Fibroblast of mammary gland (primary cell): ENCODE measurements at places on chromosomes 3 and 15.

DNA sequence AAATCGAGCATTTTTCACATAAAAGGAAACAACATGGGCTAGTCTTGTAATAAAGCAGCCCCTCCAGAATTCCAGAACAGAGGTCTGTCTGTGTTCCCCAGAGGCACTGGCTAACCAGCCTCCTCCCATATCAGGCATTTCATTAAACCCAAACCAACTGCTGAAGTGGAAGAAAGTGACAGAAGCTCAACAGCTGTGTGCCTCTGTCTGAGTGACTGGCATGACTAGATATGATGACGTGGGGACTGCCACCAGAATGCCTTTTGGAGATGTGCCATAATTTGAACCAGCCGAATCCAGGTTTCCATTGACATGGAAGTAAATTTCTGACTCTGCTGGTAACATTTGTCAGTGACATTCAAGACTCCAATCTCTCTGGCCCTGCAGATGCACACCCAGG is 8.7 kb downstream of the LIMD1 start:
- no peak for DNase-seq

- DNase-seq = no peak
These were observed 6.7 kb upstream of the ZFAND6 start for GRCh38 chr15:80052597-80053304.

GRCh38 chr3:190562866-190563510 is 49.1 kb downstream of the IL1RAP start:
- no peak for DNase-seq

- peak; percentile 84 for DNase-seq
These were observed 17.7 kb downstream of the EEFSEC start for GRCh38 chr3:128170866-128171516.

DNA sequence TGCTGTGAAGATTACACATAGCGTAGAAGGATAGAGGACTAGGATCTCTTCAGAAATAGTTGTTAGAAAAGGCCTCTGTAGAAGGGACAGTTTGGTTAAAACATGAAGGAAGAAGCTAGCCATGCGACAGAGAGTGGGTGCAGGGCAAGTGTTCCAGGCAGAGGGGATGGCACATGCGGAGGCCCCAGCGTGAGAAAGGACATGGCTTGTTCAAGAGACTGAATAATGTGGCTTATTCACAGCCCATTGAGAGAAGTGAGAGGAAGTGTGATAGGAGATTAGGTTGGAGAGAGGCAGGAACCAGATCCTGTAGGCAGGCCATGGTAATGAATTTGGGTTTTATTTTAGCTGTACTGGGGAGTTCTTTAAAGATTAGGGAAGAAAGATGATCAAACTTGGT is 56.4 kb downstream of the NEO1 start:
- no peak for DNase-seq

DNA sequence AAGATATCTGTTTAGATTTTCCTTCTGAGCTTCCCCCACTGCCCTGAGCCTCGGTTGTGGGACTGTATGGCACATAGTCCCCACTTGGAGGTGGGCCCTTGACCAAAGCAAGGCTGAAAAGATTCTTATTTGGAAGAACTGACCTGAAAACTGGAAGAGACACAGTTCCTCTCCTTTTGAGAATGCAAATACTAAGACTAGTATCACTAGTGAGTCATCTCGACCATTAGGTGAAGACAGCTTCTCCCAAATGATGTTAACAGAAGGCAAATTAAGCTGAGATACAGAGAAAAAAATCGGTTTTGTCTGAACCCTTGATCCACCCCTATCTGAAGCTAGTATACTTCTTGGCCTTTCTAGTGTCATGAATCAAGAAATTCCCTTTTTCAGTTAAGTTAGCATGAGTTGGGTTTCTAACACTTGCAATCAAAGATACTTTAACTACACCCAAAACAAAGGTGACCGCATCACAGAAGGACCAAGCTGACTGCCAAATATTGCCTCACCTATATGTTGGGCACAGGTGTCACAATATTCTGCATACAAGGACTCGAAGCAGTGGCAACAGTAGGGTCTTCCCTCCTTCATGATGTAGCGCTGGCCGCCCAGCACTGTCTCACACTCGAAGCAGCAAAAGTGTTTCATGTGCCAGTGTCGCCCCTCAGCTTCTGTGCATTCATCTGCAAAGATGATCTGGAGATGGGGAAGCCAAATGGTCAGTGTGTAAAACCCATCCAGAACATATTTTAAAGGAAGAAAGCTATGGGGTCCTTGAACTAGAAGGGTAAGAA is 72.4 kb downstream of the PRICKLE2 start:
- no peak for DNase-seq

DNA sequence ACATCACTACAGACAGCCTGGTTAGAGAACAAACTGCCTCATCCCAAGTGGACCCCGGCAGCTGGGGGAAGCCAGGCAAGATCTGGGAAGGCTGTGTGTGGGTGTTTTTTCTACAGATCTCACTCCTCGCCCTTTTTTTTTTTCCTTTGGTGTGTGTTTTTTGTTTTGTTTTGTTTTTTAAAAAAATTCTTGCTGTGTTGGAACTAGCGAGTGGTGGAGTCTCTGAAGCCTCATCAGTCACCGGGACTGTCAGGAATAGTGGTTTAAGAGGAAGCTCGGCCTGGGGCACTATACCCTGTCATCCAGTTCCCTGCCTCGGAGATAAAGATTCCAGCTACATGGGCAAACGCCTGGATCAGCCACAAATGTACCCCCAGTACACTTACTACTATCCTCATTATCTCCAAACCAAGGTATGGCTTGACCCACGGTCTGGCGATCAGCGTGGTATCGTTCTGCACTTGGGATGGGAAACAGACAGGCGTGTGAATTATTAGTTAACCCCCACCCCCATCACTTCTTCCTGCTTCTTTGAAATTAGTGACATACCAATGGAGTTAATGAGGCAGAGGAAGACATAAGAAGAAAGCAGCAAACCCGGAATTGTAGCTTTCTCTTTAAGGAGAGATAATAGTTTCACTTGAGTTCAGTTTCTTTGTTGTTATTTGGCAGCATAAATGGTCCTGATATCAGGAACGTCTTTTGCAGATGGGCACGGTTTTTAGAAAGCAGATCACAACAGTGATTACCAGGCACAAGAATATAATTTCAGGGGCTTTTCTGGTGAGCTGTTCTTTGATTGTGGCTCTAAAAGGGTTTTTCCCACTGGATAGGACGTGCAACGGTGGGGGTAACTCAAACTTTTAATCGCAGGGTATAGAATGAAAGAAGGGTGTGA is 722 bp downstream of the RBMS3 start:
- peak; percentile 47 for DNase-seq
